ENCODE measurements at places on chromosomes 13 and 19. TPM values are rescaled to one million over a fixed set of nuclear protein-coding genes. Genes with fewer than 3 reads are reported as not detected.

DNA sequence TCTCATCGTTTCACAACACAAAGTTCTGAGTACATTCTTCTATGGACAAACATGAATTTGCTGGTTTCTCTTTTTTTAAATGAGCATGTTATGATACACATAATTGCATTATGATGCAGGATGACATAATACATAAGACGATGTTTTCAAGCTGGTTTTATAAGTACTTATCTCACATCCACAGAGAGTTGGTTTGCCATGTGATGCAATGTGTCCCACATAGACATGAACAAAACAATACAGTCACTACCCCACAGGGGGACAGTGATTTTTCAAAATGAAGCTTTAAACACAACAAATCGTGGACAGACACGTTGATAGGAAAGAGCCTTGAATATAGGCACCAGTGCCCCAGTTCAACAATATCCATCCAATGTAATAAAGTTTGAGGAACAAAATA, 447.1 kb downstream of the KLF12 start:
- no peak for DNase-seq

The IZUMO1 gene
- total RNA-seq = 0.10 TPM

DNA sequence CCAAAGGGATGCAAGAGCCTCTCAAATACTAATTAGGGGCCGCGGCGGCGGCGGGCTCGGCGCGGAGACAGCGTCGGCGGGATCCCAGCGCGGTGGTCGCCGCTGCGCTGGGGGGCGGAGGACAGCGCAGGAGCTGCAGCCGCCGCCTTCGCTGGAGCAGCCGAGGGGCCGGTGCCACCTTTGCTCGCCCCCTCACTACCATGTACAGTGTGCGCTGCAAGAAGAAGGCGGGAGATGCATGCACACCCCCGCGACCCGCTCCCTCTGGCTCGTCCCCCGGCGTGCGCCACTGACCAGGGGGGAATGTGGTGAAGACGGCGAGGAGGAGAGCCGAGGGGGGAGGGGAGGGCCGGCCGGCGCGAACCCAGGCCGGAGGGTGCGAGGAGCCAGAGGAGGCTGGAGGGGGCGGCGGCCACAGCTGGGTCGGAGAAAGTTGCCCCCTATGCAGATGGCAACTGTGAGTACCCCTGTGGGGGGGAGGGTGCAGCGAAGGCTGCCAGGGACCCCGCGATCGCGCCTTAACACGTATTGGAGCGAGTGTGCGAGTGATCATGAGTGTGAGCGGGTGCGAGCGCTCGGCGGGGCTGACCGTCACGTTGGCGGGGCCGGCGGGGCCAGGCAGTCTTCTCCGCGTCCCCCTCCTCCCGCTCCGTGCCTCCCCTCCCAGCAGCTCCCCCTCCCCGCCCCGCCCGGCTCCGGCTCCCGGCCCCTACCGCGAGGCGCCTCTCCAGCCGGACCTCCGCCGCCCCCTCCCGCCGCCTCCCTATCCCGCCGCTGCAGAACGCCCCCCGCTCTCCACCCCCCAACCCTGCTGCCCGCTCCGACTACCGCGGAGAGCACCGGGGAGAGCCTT, 808 bp downstream of the SLITRK5 start:
- DNase-seq = no peak

- no peak for DNase-seq
Observed at GRCh38 chr13:29050719-29051118, 230.6 kb downstream of the MTUS2 start.

The POLRMT gene
- total RNA-seq = 15.6 TPM

The RTBDN gene
- total RNA-seq = not detected

DNA sequence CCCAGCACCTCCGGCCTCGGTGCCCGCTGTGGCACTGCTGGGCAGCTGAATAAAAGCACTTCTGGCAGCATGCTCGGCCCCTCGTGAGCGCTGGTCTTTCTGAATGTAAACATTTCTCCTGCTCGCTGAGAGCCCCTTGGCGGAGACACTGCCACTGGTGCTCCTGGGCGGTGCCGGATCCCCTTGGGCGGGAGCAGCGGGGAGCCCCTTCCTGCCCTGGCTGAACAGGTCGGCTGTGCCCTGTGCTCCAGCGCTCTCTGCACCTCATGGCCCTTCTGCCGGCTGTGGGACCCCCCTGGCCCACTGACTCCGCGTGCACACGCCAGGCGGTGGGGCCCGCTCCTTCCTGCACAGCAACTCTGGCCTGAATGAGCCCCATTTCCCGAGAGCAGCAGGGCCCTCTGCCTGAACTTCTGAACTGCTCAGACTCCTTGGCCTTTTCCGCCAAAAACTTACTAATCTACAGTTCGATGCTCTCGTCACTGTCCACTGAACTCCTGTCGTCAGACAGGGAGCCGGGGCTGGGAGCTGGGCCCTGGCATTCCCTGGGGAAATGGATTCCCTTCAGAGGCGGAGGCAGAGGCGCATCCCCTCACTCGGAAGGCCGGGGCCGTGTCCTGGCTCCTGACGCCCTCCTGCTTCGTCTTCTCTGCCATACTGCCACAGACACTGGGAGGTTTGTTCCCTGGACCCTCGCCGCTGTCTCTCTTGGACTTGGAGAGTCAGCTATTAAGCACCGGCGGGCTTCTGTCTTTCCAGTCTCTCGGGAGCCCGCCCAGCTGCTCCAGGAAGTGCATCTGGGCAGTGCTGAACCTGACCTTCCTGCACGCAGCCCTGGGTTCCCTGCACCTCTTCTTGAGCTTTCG, 14.2 kb downstream of the RB1 start:
- no peak for DNase-seq

The ZNF560 gene
- total RNA-seq = 0.49 TPM

- peak; percentile 38 for DNase-seq
Observed at GRCh38 chr13:77002590-77003190, 10.8 kb downstream of the CLN5 start.

The PPP1R13L gene
- 29.0 TPM for total RNA-seq

DNA sequence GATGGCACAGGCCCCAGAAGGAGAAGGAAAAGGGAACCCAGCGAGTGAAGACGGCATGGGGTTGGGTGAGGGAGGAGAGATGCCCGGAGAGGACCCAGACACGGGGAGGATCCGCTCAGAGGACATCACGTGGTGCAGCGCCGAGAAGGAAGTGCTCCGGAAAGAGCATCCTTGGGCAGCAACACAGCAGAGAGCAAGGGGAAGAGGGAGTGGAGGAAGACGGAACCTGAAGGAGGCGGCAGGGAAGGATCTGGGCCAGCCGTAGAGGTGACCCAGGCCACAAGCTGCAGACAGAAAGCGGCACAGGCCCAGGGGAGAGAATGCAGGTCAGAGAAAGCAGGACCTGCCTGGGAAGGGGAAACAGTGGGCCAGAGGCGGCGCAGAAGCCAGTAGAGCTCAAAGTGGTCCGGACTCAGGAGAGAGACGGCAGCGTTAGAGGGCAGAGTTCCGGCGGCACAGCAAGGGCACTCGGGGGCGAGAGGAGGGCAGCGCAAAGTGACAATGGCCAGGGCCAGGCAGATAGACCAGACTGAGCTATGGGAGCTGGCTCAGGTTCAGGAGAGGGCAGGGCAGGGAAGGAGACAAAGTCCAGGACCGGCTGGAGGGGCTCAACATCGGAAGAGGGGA, 1.1 kb downstream of the PPP1R12C start:
- DNase-seq = no peak

- no peak for DNase-seq
Observed at GRCh38 chr19:40692212-40692551, 1.7 kb upstream of the NUMBL start.

GRCh38 chr13:78198821-78199220, 280.2 kb upstream of the EDNRB start:
- no peak for DNase-seq

DNA sequence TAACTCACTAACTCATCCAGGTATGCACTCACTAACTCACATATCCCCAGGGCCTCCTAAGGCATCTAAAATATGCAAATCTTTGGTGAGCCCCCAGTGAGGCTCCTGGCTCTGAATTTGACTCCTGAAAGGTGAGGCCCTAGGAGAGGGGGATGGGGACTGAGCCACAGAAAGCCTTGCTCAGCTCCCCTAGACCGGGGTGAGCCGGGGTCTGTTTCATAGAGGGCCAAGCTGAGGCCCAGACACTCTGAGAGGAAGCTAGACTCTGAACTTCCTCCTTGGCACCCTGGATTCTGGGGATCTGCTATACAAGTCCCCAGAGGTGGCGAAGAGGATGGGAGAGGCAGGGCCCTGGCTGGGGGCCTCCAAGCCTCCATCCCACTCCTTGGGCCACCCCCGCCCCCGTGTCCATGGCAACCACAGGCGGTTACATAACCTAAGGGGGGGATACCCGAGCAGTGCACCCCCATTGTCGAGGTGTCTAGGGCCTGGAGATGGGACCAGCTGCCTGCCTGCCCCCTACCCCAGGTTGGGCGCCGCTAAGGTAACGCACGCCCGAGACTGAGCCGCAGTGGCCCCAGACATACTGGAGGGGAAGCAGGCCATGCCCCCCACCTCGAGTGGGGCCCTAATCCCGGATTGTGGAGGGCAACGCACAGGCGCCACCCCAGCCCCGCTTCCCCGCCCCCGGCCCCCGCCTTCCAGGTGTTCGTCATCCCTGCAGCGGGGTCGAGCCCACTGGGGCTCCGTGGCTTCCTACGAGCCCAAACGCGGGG, 646 bp downstream of the ABHD8 start:
- no peak for DNase-seq

The ZSCAN22 gene
- total RNA-seq = 2.8 TPM

The RASIP1 gene
- 6.5 TPM for total RNA-seq

DNA sequence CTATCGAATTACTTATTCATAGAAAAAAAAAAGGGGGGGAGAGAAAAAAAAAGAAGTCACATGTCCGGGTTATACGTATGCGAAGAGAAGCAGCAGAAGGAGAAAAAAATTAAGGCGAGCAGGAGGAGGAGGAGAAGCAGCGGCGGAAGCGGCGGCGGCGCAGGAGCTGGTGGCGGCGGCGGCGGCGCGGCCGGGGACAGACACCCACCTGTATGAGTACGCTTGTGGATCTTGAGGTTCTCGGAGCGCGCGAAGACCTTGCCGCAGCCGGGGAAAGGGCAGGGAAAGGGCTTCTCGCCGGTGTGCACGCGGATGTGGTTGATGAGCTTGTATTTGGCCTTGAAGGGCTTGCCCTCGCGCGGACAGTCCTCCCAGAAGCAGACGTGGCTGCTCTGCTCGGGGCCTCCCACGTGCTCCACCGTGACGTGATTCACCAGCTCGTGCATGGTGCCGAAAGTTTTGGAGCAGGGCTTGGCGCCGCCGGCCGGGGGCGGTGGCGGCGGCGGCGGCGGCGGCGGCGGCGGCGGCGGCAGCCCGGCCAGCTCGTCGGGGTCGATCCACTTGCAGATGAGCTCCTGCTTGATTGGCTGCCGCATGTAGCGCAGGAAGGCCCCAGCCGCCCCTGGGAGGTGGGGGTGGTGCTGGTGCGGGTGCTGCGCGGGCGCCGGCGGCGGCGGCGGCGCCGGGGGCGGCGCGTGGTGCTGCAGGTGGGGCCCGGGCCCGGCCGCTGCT, 1.5 kb downstream of the ZIC5 start:
- DNase-seq = no peak

DNA sequence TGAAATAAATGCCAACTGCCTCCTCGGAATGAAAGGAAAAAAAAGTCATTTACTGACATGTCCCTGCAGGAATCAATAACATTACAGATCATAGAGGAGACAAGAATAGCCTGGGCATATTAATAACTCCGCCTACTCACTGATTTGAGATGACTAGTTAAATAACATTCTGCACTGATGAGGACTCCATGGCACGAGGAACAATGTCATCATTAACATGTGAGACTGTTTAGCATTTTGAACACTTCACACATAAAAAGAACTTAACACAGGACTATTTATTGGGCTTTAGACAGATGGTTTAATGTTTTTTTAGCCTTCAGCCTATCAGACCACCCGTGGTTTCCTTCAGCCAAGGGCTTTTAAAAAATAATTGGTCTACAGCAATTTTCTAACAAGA, 170.1 kb downstream of the OLFM4 start:
- peak; percentile 34 for DNase-seq

The JAK3 gene
- 3.4 TPM for total RNA-seq

GRCh38 chr13:44523146-44524015, 52.7 kb downstream of the TSC22D1 start:
- no peak for DNase-seq

The ZNF426 gene
- total RNA-seq = 15.9 TPM

GRCh38 chr19:34734537-34735103, 577 bp downstream of the ZNF181 start:
- no peak for DNase-seq

The GFY gene
- total RNA-seq = not detected

The TYROBP gene
- total RNA-seq = 14.1 TPM

DNA sequence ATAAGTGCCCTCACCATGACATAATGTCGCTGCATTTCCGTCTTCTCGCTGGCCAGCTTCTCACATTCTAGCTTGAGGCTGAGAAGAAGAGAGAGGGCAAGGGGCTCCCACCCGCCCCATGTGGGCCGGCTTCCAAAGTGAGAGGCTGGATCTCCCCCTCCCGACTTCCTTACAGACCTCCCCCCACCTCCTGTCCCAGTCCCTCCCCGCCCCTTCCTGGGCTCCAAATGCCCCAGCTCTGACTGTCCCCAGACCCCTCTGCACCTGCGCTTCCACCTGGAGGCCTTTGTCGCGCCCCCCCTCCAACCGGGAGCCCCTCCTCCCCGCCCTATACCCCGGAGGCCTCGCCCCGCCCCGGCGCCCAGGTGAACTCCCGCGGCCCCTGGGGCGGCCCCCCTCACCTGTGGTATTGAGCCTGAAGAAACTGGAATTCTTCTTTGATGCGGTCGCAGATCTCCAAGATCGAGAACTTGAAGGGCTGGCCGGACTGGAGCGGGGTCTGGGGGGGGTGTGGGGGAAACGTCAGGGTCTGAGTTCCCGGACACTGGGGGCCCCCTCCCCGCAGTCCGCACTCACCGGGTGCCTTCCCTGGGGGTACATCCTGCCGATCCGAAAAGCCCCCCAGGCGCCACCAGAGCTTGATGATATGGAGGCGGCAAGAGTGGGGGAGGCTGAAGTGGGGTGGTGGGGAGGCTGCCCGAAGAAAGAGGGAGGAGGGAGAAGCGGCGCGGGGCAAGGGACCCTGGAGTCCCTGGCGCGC, 595 bp downstream of the TLE2 start:
- DNase-seq = no peak

The RDH8 gene
- total RNA-seq = not detected

GRCh38 chr13:42354241-42355091, 82.5 kb downstream of the AKAP11 start:
- DNase-seq = no peak

The VRK3 gene
- 15.2 TPM for total RNA-seq

DNA sequence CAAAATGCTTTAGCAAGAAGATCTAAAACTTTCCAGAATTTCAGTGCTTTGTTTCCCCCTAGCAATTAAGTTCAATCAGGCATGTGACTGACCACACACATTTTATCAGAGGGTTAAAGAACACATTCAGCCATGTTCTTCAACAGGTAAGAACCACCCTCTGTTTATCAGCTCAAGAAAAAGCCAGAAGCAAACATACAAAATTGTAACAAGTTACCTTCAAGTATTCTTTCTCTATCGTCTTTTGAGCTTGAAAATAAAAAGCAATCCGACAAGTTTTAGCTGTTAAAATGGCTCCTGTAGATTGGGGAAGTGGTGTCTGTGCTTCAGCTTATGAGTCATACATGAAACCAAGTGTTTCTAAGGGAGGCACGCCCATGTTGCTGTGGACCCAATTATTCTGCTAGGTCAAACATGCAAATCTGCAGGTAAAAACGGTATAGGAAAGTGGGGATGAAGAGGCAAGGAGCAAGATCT, at the start of gene ELF1:
ELF1 (minus strand) TSS at position 306 of the 477 bp plus-strand sequence. CDS start 37,262 bp downstream, outside the sequence.
- DNase-seq = peak; percentile 35

- no peak for DNase-seq
Observed at GRCh38 chr19:7355871-7356270, 7.1 kb downstream of the ARHGEF18 start.

The SCEL gene
- 90.1 TPM for total RNA-seq

GRCh38 chr19:45352914-45353796, 12.6 kb downstream of the KLC3 start:
- no peak for DNase-seq

Data from skin of body (tissue), 3 donors.